ENCODE measurements at places on chromosomes 2 and 18.

- DNase-seq = no peak
These were observed 29.2 kb upstream of the SCN1A start for GRCh38 chr2:166156985-166157490.

DNA sequence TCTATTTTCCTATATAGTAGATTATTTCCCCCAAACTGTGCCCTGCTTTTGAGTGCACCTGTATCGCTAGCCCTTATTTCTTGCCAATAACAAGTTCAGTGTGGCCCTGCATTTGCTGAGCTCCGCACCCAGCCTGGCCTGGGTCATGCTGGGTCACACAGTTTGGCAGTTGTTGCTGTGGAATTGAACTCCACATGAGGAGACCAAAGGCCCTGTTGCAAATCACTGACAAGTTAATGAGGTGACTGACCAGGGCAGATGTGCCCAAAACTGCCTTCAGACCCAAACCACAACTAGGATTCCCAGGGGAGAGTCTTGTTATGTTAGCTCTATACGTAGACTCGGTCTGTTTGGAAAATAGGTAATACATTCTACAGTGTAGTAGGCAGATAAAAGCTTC, 31.0 kb downstream of the COL4A4 start:
- no peak for DNase-seq

- no peak for DNase-seq
These were observed 200.1 kb upstream of the DTNA start for GRCh38 chr18:34509879-34510586.

GRCh38 chr2:241862775-241863535, 4.3 kb upstream of the PDCD1 start:
- no peak for DNase-seq
